ENCODE measurements at places on chromosomes 5 and 9.

DNA sequence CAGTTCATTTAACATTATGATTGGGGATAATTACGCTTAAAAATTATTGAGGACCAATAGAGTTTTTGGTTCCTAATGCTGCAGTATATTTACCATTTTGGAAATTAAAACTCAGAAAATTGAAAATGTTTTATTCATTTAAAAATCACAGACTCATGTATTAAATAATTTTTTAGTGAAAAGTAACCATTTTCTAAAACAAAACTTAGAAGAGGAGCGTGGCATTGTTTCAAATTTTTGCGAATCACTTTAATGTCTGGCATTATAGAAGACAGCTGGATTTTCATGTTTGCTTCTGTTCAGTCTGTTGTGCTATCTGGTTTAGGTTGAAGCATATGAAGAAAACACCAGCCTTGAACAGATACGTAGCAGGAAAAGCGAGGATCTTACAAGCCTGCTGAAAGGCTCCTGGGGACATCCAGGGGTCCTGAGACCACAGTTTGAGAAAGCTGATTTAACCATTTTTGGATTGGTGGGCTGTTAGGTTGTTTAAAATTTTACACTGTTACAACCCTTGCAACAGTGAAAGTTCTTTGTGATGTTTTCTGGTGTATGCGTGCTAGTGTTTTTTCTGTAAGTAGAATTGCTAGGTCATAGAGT is 1.6 kb downstream of the ZFYVE16 start:
- no peak for DNase-seq

DNA sequence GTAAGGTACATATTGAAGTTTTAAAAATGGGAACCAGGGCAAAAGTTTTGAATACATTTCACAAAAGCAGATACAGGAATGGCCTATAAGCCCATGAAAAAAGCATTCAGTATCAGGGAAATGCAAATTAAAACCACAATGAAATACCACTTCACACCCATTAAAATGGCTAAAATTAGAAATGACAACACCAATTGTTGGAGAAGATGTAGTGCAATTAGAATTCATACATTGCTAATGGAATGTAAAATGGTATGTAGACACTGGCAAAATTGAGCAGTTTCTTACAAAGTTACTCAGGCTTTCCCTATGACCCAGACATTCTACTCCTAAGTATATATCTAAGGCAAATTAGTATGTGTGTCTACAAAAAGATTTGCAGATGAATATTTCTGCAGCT is 34.2 kb downstream of the CDC14B start:
- DNase-seq = no peak

GRCh38 chr9:37369671-37370070 is 52.8 kb upstream of the GRHPR start:
- DNase-seq = no peak

DNA sequence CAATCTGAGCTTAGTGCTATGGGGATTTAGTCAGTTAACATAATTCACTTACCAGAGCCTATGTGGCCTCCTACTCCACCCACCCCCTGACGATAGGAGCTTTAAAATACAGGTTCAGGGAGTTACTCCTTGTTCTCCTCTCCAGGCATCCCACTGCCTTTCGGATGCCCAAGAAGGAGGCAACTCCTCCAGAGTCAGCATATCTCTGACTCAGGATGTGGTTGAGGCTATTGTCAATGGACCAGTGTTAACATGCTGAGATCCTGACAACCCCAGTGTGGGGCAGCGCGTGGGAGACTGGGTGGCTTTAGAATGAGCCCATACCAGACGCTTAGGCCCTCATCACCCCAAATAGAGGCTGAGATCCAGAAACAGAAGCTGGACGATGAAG is 27.4 kb downstream of the BICD2 start:
- DNase-seq = no peak

DNA sequence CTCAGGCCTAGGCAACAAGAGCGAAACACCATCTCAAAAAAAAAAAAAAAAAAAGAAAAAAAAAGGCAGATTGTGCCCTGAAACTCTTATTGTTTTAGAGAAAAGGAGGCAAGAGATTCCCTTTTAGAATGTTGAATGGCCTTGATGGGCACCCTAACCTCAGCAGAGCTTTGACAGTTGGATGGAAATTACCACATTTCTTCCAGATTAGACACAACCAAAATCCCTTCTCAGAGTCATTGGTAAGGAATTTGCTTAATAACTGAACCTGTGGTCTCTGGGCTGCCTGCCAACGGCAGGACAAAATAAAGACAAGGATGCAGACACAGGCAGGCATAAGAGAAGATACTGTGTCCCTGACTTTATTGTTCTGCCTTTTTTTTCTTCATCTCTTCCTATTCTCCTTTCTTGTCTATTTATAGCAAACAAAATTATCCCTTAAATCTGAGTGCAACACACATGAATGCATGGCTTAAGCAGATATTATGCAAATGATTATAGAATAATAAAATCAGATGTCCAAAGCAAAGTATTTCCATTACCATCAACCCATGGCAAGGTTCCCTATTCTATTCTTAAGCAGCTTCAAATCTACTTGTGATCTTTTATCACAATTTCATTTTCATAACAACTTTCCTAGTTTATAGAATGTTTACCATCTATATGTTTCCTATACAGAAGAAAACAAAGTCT is 37.3 kb upstream of the TRIO start:
- no peak for DNase-seq

- DNase-seq = no peak
Observed at GRCh38 chr5:125293726-125294125, 547.3 kb upstream of the ZNF608 start.

DNA sequence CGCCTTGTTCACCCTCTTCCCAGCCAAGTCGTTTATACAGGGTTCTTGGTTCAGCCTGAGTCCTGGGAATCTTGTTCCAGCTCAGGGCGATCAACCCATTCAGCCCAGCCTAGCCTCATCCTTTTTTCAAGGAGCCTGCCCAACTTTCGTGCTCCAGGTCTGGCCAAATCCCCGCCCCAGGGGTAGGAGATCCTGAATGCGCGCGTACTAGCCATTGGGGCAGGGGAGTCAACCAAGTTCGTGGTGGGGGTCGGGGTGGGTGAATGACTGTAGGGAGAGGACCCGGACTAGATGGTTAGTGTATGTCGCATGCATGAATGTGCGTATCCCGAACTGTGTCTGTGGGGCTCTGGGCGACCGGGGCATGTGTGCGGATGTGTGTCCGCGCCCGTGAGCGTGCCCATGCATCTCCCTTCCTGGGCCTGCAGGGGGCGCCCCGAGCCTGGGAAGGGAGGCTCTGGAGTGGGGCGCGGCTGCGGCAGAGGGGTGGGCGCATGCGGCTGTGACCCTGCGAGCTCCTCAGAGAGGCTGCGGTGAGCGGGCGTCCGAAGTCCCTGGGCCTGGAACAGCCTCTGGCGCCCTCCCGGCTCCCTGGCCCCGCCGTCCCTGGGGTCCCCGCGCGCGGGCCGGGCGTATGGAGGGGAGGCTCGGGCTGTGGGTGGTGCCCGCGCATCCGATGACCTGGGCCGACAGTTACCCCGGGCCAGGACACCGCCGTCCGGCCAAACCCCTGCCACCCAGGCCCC is 8.7 kb downstream of the CCL21 start:
- DNase-seq = peak; percentile 68

DNA sequence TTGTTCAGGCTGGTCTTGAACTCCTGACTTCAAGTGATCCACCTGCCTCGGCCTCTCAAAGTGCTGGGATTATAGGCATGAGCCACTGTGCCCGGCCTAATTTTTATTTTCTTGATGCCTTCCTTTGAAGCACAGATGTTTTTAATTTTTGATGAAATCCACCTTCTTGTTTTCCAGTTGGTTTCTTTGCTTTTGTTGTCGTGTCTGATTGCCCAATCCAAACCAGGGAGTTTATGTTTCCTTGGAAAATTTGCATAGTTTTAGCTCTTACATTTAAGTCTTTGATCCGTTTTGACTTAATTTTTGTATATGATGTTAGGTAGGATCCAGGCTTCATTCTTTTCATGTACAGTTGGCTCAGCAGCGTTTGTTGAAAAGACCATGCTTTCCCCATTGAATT is 15.2 kb downstream of the EHMT1 start:
- DNase-seq = no peak

- DNase-seq = no peak
Observed at GRCh38 chr9:88852794-88853193, 138.5 kb upstream of the S1PR3 start.

GRCh38 chr5:172686111-172686510 is 45.0 kb downstream of the NEURL1B start:
- no peak for DNase-seq

- DNase-seq = no peak
Observed at GRCh38 chr5:97726106-97726505, 543.1 kb upstream of the RIOK2 start.

GRCh38 chr5:88860501-88860900 is 22.5 kb downstream of the MEF2C start:
- DNase-seq = no peak

- DNase-seq = no peak
Observed at GRCh38 chr5:79111960-79112702, 522 bp downstream of the BHMT start.

- DNase-seq = no peak
Observed at GRCh38 chr9:114954956-114955582, 24.7 kb upstream of the TNFSF8 start.

DNA sequence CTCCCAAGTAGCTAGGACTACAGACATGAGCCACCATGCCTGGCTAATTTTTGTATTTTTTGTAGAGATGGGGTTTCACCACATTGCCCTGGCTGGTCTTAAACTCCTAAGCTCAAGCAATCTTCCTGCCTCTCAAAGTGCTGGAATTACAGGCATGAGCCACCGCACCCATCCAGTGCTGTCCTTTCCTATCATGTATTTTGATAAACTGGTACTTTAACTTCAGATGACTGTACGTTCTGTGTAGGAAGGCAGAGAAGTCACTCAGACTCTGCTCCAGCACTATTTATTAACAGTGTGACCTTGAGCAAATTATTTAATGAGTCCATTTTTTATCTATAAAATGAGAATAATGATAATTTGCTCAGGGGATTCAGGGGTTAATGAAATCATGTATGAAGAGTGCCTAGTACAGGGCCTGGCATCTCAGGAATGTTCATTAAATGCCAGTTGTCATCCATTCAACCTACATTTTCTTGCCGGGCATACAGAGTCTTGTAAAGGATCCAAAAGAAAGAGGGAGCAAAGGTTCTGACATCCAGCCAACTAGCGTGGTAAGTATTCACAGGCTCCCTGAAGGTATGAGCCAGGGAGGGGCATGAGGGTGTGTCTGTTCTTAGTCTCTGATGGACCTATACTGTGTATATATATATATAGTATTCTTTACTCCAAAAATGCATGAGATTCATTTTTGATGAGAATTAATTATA is 201.9 kb downstream of the PBX3 start:
- DNase-seq = no peak

DNA sequence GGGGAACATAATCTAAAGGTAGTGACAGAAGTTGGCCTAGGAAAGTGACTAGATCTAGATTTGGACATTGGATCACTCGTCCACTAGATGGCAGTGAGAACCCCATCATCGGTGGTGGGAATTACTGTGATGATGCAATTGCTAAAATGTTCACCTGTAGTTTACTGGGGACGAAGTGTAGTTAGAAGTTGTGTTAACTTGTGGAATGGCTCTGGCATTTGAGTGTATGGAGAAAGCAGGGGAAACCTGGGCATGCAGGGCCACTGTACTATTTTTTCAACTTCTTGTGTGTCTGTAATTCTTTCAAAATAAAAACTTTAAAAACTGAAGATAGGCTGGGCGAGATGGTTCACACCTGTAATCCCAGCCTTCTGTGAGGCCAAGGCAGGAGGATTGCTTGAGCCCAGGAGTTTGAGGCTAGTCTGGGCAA is 75.5 kb downstream of the PHAX start:
- DNase-seq = peak; percentile 15

- no peak for DNase-seq
Observed at GRCh38 chr9:28563291-28563934, 990.1 kb upstream of the C9orf72 start.

- no peak for DNase-seq
Observed at GRCh38 chr5:96247097-96247701, 185.8 kb downstream of the PCSK1 start.

- DNase-seq = no peak
Observed at GRCh38 chr9:7376213-7376612, 423.4 kb downstream of the DMAC1 start.

GRCh38 chr9:63859475-63860215 is 1425.4 kb downstream of the FOXD4L5 start:
- no peak for DNase-seq

- DNase-seq = no peak
Observed at GRCh38 chr5:72561148-72561972, 54.1 kb upstream of the ZNF366 start.

- no peak for DNase-seq
Observed at GRCh38 chr5:71977311-71977710, 130.0 kb upstream of the MAP1B start.

GRCh38 chr9:100485196-100485595 is 12.2 kb downstream of the TMEFF1 start:
- no peak for DNase-seq

GRCh38 chr5:58259685-58260152 is 200.2 kb downstream of the PLK2 start:
- DNase-seq = no peak

- DNase-seq = no peak
Observed at GRCh38 chr5:135185481-135186065, 151.5 kb upstream of the PITX1 start.

DNA sequence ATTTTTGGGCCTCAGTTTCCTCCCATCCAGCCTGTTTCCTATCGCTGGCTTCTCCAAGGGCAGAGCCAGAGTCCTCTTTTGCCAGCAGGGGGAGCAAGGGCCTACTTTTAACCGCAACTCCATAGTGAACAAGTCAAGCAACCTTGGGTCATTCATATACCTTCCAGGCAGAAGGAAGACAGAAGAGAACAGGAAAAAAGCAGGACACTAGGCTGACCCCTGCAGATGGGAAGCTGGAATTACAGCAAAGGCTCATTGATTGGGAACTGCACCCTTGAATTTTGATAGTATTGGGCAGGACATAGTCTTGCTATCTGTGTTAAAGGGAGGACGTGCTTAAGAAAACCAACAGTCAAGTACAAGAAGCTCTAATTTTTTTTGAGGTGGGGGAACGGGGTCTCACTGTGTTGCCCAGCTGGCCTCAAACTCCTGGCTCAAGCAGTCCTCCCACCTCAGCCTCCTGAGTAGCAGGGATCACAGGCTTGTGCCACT is 30.1 kb downstream of the QRFP start:
- no peak for DNase-seq

GRCh38 chr5:98205691-98206461 is 567.6 kb upstream of the RGMB start:
- DNase-seq = no peak

DNA sequence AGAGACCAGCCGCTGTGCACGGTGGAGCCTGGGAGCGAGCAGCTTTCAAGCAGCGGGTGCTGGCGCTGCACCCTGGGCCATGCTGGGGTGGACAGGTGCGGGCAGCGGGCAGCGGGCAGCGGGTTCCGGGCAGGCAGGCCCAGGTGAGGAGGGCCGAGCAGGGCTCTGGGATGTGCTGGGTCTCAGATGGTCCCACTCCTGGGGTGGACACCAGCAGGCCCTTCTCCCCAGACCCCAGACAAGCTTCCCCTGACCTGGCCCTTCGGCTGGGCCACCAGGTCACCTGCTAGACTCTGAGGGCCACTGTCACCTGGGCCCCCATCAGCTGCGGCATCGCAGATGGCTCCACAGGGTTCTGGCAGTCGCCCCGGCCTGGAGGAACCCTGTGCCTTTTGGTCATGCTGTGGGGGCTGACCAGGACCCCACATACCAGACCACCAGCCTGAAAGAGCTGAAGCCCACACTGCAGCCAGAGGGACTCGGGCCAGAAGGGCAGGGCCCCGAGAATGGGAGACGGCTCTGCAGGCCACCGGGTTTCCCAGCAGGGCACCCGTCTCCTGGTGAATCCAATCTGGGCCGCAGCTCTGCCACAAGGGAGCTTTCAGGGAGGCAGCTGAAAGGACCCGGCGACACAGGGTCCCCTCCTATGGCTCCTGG is 2.0 kb downstream of the SLC6A19 start:
- no peak for DNase-seq

Data from activated CD8-positive, alpha-beta memory T cell treated with anti-CD3 and anti-CD28 coated beads for 1 hour (primary cell).